ENCODE measurements at places on chromosomes 12 and 14.
A peak's percentile ranks its signal among the peaks of the same experiment; 100 is the strongest.

DNA sequence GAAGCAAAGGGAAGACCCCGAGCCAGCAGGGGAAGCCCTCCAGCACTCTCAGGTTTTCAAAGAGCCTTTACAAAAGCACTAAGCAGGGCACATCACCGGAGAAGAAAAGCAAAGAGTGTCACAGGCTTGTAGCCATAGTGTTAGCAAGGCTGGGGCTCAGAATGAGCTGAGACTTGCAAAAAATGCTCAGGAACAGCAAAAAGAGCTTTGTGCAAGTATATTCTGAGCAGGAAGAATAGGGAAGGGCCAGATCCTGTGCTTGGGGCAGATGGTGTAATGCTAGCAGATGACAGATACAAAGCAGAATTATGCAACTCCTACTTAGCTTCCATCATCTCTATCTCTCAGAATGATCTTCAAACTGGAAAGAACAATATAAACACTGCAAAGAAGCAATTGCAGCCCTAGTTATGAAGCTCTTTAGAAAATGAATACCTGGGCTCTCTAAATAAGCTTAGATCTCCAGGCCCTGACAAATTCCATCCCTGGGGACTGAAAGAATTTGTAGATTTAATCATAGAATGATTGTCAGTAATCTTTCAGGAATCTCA lies 23.7 kb upstream of the PARP11 start:
- DNase-seq = no peak

- peak; percentile 70 for DNase-seq
Measured at GRCh38 chr14:21913759-21914158, 240.1 kb upstream of the OR4E1 start.

DNA sequence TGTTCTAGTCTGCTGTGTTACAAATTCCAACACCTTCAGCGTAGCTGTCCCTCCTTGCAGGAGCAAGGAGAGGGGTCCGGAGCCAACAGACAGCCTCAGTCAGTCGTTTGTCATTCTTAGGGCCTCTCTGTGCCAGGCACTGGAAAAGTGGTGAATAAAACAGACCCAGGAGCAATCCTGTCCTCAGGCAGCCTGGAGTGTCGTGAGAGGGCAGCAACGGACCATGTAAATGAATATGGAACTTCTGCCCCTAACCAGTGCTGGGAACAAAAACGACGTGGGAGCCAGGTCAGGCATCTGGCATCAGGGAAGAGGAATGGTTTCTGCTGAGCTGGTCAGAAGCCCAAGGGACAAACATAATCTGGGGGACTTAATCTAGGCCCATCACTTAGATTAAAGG lies 64.8 kb upstream of the PSMC1 start:
- DNase-seq = peak; percentile 3

DNA sequence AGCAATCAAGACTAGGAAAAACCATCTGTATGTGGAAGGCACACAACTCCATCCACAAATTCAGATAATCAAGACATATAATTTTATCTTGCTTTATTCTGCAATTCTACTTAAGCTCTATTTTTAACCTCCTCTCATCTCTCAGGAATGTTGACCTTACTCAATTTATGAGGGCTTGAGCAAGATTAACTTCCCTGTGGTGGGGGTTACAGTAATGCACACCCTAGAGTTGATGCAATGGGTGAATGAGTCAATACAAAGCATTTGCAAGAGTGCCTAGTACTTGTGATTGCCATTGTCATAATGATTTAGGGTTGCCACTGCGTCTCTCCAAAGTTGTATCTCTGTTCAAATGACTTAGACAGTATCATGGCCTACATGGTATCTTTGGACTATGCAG lies 1598.4 kb upstream of the TMEM132C start:
- DNase-seq = peak; percentile 1

DNA sequence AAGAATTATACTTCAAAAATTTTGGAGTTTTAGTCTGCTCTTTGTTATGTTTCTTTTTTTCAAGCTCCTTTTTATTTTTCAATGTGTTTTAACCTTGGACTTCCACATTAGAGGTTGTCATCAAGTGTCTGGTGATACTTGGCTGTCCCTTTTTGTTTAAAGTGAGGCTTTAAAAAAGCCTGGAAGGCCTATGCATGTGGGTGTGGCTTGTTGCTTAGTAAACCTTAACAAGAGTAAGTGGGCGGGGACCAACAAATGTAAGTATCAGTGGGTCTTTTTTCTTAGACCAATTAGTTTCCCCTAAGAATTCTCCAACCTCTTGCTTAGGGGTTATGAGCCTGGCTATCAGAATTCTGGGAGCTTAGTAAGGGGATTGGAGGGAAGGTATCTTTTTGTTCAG lies 26.4 kb downstream of the HCFC2 start:
- peak; percentile 6 for DNase-seq

GRCh38 chr12:7483343-7483742 lies 20.2 kb downstream of the CD163 start:
- DNase-seq = no peak

- no peak for DNase-seq
Measured at GRCh38 chr14:89616425-89616824, 199.4 kb upstream of the FOXN3 start.

DNA sequence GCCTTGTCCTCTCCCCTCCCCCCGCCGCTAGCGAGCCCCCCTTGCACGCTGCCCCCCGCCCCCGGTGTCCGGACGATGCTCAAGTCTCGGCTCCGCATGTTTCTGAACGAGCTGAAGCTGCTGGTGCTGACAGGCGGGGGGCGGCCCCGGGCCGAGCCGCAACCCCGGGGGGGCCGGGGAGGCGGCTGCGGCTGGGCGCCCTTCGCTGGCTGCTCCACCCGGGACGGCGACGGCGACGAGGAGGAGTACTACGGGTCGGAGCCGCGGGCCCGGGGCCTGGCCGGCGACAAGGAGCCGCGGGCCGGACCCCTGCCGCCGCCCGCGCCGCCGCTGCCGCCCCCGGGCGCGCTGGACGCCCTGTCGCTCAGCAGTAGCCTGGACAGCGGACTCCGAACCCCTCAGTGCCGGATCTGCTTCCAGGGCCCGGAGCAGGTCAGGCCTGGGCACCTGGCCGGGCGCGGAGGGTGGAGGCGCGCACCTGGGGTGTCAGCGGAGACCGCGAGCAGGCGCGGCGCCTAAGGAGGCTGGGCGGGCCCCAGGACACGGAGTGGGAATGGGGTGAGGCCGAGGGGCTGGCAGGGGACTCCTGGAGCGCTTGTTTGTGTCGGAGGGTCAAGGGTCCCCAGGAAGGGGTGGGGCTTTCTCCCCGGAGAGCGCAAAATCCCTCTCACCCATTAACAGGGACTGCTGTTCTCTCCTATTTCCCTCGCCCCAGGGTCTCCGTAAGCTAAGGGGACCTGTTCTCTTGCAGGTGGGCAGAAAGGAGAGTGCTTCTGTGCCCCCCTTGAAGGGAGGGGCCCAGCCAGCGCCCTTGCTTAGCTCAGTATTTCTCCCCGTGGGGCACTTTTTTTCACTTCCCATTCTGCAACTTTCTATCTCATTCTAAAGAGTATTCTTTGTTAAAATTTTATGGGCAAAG lies 810 bp downstream of the MARCHF9 start:
- DNase-seq = peak; percentile 20

GRCh38 chr12:104604995-104605675 lies 148.4 kb downstream of the CHST11 start:
- peak; percentile 67 for DNase-seq

DNA sequence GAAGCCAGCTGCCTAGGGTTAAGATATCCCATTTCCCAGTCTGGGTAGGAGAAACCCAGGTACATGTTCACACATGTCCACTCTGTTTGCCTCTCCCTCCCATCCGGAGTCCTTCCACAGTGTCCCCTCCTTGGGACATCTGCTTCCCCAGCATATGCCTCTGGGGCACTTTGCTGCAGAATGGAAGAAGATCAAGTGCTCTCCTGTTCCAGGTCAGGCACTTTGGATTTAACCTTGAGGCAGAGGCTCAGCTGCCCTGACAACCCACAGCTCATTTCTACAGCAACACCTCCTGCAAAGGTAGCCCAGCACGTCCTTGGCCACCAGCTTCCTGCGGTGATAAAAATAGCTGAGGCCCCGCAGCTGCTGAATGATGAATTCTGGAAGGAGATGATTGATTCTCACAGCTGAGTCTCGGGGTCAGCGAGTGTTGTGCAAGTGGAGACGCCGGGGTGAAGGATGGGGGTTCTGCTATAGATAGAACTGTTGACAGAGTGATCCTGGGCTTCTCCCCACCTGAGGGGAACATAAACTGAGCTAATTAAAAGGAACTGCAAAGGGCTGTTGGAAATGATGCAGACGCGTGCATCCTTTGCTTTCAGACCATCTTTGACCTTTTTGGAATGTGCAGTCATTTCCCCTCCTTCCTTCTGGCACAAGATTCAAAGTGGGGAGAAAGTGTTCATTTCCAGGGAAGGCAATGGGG lies 145.0 kb downstream of the SLC38A6 start:
- DNase-seq = no peak

DNA sequence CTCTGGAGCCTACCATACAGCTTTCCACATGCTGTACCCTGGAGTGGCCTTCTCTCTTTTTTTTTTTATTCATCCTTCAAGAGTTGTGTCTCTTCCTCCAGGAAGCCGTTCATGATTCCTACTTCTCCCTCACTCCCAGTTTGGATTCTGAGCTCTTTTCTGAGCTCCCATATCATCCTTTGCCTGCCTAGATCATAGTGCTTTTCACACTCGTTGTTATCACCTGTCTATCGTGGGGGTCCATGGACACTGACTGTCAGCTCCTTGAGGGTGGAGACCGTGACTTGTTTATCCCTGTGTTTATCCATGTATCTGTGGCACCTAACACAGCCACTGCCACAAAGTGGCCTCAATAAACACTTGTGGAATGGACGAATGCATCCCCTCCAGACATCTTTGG lies 7.0 kb downstream of the AK7 start:
- DNase-seq = no peak

GRCh38 chr12:94182986-94183707 lies 34.8 kb downstream of the PLXNC1 start:
- DNase-seq = no peak

GRCh38 chr14:65817011-65817410 lies 404.5 kb downstream of the FUT8 start:
- peak; percentile 2 for DNase-seq

DNA sequence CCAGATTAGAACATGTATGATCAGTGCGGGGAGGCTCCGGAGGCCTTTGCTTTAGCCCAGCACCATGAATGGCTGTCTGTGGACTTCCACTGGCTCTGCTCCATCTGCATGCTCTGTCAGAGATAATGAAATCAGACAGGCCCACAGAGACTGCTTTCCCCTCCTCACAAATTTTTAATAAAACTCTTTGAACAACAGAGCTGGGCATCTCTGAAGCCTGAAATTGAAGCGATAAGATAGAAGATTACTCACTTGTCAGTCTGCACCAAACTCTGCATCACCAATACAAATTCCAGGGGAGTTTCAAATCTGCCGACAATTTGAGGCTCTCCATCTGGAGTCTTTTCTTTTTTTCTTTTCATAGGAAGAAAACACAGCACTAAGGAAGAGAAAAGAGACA lies 110.0 kb downstream of the DYRK2 start:
- no peak for DNase-seq

- DNase-seq = no peak
Measured at GRCh38 chr12:4174417-4174816, 99.1 kb upstream of the CCND2 start.

- no peak for DNase-seq
Measured at GRCh38 chr14:77872983-77873382, 73.1 kb downstream of the ADCK1 start.

GRCh38 chr12:66352197-66352596 lies 49.9 kb downstream of the HELB start:
- peak; percentile 45 for DNase-seq

GRCh38 chr14:78083837-78084236 lies 86.3 kb upstream of the NRXN3 start:
- no peak for DNase-seq

GRCh38 chr12:116818341-116818856 lies 62.8 kb downstream of the HRK start:
- peak; percentile 7 for DNase-seq

- DNase-seq = no peak
Measured at GRCh38 chr14:30883508-30884294, 9.3 kb downstream of the COCH start.

DNA sequence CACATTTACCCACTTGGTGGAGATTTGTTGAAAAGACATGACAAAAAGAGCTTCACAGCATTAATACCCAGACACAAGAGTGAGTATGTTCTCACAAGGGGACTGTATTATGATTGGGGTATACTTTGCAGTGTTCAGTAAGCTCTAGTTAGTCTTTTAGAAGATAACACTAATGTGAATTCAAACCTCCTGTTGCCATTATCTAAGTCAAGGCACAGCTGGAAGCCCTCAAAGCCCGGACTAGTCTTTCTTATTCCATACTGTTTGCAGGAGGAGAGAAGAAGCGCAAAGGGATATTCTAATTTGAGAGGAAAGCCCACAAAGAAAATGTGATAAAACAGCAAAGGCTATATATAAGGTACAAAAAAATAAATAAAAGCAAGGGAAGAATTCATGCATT lies 445.9 kb downstream of the SOX5 start:
- no peak for DNase-seq

DNA sequence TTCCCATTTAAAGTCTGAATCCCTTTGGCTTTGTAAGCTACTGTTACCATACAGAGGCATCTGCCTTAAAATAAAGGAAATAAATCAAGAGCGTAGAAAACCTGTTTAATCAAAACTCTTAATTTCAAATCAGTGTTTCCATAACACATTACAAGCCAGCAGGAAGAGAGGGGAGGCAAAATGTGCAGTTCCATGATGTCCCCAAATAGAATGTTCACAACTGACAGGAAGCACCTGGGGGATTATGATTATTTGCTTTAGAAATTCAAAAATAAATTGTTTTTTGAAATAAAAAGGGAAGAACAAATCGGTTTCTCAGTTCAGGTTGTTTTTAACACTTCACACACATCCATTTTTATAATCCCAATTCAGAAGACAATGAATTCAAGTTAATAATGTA lies 21.4 kb downstream of the SOCS2 start:
- no peak for DNase-seq

- no peak for DNase-seq
Measured at GRCh38 chr12:132347176-132347855, 17.9 kb upstream of the GALNT9 start.

DNA sequence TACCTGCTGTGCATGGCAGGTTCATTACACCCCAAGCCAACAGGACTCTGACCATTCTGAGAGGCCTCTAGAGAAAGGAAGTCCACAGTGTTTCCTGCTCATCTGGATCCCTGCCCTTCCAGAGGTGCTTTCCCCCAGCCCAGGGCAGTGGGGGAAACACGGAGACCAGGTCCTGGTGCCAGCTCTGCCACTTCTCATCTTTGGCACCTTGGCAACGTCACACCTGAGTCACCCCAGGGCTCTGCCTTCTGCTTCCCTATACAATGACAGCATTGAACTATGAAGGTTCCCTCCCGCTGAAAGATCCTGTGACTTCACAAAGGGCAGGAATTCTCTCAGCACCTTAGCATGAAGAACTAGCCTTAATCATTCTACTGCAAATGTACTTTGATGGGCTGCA lies 74.9 kb downstream of the ANO2 start:
- DNase-seq = no peak

DNA sequence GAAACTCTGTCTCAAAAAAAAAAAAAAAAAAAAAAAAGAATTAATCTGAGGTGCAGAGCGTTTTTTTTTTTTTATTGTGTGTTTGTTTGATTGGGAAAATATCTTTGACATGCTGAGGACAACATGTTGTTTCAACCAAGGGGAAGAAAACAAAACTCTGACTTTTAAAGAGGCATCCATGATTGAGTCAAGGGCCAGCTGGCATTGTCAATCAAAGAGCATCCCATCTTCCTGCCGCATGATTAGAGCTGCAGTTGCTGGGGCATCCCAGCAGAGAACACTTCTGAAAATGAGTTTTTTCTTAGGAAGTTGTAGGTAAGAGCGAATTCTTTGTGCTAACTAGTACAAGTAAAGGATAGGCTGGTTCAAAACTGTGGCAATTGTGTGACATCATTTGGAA lies 200.9 kb upstream of the DAAM1 start:
- no peak for DNase-seq
